ENCODE measurements at places on chromosomes 4 and X. TPM values are rescaled to one million over a fixed set of nuclear protein-coding genes. Genes with fewer than 3 reads are reported as not detected.

TMEM150C gene
- total RNA-seq, result 4.8 TPM

PAGE2B gene
- total RNA-seq, result not detected

GAGE12H gene
- total RNA-seq, result not detected

MAGEB3 gene
- total RNA-seq, result not detected

DCK gene
- total RNA-seq, result 10.3 TPM

ELF2 gene
- 59.7 TPM for total RNA-seq

PRR32 gene
- not detected for total RNA-seq

CD38 gene
- 2.6 TPM for total RNA-seq

TBX22 gene
- 0.18 TPM for total RNA-seq

DNA sequence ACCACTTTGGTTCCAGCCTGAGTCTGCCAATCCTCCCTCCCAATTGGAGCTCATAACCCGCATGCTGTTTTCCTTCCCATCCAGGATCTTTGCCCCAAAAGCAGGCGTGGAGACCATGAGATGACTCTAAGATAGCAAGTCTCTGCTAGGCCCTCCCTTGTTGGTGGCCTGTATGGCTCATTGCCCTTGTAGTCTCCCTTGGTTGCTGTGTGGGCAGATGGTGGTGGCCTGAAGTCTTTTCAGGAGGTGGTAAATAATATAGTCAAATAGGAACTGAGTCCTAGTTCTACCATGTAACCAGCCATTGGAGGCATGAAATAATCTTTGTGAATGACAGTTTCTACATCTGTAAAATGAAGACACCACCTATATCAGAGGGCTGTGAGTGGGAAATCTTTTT is 1.2 kb downstream of the ATP6AP1 start:
- no peak for DNase-seq

- DNase-seq, result no peak
These were observed 13.8 kb downstream of the TLR10 start for GRCh38 chr4:38768968-38769394.

DNA sequence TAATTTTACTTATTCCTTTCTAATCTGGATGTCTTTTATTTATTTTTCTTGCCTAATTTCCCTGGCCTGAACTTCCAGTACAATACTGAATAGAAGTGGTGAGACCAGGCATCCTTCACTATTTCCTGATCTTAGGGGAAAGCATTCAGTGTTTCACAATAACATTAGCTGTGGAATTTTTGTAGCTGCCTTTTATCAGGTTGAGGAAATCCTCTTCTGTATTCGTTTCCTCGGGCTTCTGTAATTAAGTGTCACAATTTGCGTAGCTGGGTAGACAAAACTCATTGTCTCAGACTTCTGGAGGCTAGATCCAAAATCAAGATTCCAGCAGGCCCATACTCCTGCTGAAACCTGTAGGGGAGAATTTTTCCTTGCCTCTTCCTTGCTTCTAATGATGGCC is 598.4 kb upstream of the FTHL17 start:
- no peak for DNase-seq

GRCh38 chr4:40446839-40447238 is 111.7 kb downstream of the CHRNA9 start:
- no peak for DNase-seq

DNA sequence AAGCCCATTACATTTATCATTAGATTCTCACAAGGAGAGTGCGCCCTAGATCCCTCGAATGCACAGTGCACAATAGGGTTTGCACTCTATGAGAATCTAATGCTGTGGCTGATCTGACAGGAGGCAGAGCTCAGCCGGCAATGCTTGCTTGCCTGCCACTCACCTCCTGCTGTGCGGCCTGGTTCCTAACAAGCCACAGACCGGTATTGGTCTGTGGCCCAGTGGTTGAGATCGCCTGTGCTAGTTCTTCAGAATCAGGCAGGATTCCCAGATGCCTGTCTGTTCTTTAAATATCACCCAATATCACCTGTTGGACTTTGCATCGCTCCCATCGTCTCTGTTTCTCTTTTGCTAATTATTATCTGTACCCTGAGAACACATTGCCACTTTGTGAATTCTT is 14.0 kb downstream of the DSPP start:
- DNase-seq, result no peak

GRCh38 chrX:123756320-123756719 is 23.5 kb upstream of the THOC2 start:
- DNase-seq, result no peak

DNA sequence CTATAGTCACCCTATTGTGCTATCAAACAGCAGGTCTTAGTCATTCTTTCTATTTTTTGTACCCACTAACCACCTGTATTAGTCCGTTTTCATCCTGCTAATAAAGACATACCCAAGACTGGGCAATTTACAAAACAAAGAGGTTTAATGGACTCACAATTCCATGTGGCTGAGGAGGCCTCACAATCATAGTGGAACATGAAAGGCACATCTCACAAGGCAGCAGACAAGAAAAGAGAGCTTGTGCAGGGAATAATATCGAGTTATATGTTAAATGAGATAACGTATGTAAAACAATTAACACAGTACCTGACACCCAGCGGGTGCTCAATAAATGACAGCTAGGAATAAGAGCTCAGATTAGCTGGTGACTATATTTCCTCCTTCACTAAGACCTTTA is 88.1 kb upstream of the WDR44 start:
- DNase-seq, result no peak

- no peak for DNase-seq
These were observed 111.0 kb downstream of the CHRDL1 start for GRCh38 chrX:110684653-110685052.

DNA sequence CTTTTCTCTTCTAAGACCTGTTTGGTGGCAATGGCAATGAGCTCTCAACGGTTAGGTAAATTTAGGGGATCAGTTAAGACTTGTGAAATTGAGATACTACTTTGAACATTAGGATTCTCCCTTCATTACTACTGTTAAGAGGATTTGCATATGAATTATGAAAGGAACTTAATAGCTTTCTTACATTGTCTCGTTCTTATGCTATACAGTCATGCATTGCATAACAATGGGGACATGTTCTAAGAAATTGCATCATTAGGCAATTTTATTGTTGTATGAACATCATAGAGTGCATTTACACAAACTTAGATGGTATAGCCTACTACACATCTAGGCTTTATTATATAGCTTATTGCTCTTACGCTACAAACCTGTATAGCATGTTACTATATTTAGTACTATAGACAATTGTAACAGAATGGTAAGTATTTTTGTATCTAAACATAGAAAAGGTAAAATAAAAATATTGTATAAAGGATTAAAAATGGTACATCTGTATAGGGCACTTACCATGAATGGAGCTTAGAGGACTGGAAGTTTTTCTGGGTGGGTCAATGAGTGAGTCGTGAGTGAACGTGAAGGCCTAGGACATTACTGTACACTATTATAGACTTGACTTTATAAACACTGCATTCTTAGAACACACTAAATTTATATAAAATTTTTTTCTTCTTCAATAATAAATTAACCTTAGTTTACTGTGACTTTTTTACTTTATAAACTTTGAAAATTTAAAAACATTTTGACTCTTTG is 62.5 kb downstream of the PAQR3 start:
- DNase-seq, result no peak

DNA sequence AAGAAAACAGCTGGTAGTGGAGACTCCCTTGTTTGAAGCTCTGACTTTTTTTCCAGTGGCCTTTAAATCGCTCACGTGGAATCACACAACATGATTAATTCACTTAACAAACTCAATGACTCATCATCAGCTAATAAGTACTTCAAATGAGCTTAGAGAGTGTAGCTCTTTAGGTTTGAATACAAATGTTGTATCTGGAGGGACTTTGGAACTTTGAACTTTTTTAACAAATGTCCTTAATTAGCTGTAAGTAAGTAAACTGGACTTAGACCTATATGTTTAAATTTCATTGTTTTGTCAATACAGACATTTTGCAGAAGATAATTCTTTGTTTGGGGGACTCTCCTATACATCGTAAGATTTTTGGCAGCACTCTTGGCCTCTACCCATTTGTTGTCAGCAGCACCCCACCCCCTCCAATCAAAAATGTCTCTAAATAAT is 581.1 kb downstream of the SPRY1 start:
- no peak for DNase-seq

GRCh38 chr4:182177166-182177565 is 66.0 kb upstream of the TENM3 start:
- no peak for DNase-seq

- no peak for DNase-seq
These were observed 71.0 kb downstream of the RELL1 start for GRCh38 chr4:37615059-37615719.

DNA sequence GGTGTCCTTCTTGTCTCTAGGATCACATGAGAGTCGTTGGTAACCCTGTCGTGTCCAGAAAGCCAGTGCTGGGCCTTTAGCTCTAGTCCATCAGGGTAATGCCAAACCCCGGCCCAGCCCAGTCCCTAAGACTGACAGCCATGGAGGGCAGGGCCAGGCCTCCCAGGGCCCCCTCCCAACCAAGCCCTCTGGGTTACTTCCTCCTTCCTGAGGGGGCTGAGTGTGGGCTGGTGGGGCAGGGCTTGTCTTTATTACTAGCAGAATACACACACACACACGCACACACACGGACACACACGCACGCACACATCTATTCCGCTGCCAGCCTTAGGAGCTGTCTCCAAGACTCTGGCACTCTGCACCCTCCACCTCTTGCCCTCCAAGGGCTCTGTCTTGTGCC is 35.6 kb upstream of the CDKN2AIP start:
- DNase-seq, result peak; percentile 68

GRCh38 chrX:39725928-39726619 is 371.7 kb downstream of the BCOR start:
- DNase-seq, result no peak

- no peak for DNase-seq
These were observed 63.5 kb downstream of the GPC3 start for GRCh38 chrX:133921764-133922389.

- DNase-seq, result no peak
These were observed 598.4 kb upstream of the FAM241A start for GRCh38 chr4:111546881-111547280.

DNA sequence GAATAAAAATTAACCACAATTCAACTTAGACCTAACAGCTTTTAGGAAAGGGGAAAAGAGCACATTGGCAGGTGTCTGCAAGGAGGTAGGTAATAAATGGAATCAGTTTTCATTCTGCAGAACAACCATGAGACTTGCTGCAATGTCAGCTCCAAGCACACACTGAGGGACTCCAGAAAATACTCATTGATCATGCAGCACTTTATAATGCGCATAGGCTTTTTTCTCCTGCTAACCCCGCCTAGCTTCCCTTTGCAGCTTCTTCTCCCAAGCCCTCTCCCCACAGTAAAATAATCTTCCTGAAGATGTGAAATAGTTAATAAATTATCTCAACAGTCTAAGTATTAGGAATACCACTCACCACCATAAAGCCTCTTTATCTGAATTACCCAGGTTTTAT is 36.9 kb downstream of the ANKRD17 start:
- no peak for DNase-seq

- DNase-seq, result no peak
These were observed 409.3 kb upstream of the NWD2 start for GRCh38 chr4:36835246-36835645.

DNA sequence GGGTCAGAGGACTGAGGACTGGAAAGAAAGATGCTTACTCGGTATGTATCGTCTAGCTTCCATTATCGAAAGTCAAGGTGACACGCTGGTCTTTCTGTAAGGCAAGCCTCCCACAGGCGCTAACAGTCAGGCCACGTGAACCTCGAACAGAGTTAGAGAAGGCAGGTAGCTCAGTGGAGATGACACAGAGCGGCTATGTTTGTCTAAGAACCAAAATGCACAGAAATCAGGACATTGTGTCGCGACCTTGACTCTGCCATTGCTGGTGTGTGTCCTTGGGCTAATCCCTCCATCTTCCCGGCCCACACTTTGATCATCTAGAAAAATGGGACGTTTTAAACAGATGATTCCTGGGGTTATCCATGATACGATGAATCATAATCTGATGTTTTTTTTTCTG is 40.3 kb downstream of the IRF2 start:
- no peak for DNase-seq
